Suppressor macrophage (primary cell): ENCODE measurements at places on chromosomes 5 and 9.

DNA sequence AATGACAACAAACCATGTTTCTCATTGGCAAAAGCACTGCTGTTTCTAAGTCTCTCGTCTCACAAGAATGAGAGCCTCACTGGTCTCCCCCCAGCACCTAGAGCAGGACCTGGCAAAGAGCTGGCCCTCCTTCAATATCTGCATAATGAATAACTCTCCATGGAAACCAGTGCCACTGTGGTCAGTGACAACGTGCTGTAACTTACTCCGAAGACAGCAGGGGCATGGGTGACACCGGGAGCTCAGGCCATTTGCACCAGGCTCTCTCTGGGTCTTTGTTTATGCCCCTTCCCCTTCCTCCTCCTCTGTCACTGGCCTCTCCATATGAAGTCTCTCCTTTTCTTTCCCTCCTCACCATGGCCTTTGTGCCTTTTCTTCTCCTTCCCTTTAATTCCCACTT is 33.3 kb downstream of the TAS2R1 start:
- DNase-seq: no peak

DNA sequence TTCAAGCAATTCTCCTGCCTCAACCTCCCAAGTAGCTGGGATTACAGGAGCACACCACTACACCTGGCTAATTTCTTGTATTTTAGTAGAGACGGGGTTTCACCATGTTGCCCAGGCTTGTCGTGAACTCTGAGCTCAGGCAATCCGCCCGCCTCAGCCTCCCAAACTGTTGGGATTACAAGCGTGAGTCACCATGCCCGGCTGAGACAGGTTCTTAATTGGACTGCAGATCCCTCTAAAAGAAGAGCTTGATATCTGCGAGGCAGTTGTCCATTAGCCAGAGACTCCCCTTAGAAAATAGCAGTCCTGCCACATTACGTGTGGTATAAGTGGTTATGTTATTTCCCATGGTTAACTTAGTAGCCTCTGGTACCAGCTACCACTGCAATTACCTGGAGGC is 46.6 kb upstream of the NPR3 start:
- DNase-seq: no peak

GRCh38 chr5:90293931-90294330 is 115.6 kb downstream of the CETN3 start:
- no peak for DNase-seq

DNA sequence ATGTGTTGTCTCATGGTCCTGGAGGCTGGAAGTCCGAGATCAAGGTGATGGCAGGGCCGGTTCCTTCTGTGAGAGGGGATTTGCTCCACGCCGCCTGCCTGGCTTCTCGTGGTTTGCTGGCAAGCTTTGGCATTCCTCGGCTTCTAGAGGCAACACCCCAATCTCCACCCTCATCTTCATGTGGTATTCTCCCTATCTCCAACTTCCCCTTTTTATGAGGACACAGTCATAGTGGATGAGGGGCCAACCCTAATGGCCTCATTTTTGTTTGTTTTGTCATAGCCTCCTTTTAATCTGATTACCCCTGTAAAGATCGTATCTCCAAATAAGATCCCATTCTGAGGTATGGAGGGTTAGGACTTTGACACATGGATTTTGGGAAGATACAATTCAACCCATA is 41.7 kb upstream of the CLK4 start:
- no peak for DNase-seq

GRCh38 chr5:1545805-1546355 is 22.1 kb upstream of the LPCAT1 start:
- DNase-seq: no peak

DNA sequence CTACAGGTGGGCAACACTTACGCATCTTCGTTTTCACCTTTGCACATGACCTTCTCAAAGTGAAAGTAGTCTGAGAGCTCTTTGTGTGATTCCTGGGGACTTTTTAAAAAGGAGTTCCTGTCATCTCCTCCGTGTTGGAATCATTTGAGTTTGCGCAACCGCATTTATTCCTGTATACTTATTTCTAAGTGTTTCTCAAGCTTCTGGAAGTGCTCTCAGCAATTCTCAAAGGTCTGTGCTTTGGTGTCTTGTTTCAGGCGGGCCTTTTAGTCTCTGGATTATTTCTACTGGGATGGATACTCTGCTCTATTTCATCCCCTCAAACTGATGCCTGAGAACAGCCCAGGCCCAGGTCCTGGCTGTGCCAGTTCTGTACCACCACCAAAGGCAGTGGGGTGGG is 226.5 kb upstream of the TUT7 start:
- DNase-seq: no peak
